Muscle of back (tissue), 13 donors: ENCODE measurements at places on chromosomes 7 and 10.

GRCh38 chr10:122499012-122499411, 37.7 kb downstream of the HTRA1 start:
- DNase-seq, result no peak

GRCh38 chr7:1087952-1088920, at the start of gene GPER1:
Gene GPER1, plus strand, starts transcription at chr7:1088113. Its CDS starts 3,616 bp downstream, at chr7:1091729.
- peak; percentile 61 for DNase-seq

- DNase-seq, result no peak
Observed at GRCh38 chr10:29204070-29204800, 84.6 kb upstream of the LYZL1 start.

- no peak for DNase-seq
Observed at GRCh38 chr7:72805526-72806494, 22.2 kb downstream of the TYW1B start.

DNA sequence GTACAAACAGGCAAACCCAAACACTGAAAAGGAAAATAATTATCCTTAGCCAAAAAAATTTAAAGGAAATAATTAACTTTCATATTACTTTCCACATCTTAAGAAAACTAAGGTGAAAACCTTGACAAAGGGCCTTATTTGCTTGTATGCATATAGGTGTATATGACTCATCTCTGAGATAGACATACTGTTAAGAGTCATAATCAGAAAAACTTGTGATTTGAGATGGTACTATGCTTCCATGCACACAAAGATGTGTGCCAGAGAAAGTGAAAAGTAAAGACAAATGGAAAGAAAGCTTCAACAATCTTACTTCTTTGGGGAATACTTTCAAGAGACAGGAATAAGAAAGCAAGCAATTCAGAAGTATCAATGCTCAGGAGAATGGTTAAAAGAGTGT, 3.3 kb upstream of the CACNA2D1 start:
- DNase-seq, result no peak

- DNase-seq, result no peak
Observed at GRCh38 chr7:106080300-106080987, 31.7 kb downstream of the SYPL1 start.

DNA sequence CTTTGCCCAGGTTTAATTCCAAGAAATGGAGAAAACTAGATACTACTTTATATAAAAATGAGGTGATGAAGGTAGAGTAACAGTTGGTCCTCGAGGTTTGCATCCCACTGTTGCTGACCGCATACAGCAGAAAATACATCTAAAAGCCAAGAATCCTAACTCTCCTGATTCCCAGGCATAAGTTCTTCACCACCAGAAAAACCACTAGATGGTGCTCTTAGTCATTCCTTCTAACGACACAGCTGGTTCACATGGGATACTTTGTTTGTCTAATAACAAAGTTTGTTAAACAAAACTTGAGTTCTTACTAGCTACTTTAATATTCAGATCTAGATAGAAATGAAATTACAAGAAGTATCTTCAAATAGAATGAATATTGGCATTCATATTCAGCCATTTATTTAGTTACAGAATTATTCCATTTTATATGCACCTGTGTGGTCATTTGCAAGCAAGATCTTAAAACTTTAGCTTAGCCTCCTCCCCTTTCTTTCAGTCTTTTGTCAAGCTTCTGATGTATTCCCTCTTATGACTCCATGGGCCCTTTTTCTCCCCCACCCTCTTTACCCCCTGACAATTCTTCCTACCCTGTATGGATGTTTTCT, 54.1 kb upstream of the CYP26C1 start:
- peak; percentile 67 for DNase-seq

DNA sequence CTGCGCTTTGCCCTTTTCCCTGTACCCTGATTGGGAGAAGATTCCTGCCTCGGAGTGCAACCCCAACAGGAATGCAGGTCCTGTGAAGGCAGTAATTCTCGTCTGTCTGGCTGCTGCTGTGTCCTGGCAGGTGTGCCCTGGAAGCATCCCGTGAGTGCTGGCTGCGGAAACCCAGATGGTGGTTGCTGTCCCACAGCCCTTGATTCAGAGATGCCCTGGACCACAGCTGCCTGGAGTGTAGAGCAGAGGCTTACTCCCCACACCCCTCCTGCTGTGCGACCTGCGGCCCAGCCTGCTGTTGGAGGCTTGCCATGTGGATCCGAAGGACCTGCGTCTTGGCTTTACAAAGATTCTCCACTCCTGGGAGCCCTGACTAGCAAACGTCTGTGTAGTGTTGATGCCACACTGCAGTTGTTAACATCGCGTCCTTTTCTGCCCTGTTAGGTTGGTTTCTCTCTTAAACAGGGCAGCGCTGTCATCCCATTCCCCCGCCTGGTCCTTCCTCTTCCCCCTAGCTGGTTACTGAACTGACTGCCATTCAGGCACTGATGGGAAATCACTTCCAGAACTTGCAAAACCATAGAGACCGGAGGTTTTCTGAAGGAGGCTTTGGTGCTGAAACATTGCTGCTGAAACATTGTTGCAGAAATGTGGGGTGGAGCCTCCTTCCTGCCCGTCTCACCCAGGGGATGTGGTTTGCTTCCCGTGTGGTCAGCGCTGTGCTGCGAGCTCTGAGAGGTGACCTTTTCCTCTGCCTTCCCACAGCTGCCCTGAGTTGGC, 53.3 kb downstream of the DNAJB6 start:
- DNase-seq, result no peak

- DNase-seq, result no peak
Observed at GRCh38 chr7:52472006-52472620, 563.3 kb upstream of the POM121L12 start.

DNA sequence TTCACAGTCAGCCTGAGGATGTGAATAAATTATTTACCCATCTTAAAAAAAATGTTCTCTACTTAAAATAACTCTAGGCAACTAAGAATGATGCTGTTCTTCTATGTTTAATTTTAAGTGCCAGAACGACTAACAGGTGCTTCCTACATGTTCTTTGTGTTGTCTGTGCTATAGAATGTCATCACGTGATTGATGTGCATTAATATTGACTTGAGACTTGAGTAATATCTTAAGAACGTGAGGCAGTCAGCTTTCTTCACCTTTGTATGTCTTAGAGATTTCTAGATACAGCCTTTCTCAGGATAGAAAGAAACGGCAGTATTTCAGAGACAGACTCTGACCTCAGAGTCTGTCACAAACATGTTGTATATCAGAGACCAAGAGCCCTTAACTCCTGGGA, 274.6 kb downstream of the KCND2 start:
- no peak for DNase-seq

DNA sequence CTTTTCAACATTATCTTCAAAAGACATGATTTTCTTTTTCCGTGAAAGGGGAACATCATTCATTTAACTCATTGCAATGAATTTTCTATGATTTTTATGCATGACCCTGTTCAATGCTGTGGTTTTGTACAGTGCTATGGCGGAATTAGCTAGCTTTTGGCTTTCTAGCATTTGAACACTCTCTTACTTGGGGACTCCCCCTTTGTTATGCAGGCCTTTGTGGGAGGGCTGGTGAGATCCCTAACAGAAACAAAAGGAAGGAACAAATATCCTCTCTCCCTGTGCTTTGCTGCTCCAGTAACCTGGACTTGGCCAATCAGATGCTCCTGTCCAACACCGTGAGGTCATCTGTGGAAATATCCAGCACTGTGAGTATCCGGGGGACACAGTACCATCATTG, 353.4 kb upstream of the FZD8 start:
- no peak for DNase-seq

- DNase-seq, result no peak
Observed at GRCh38 chr10:3757638-3758490, 27.1 kb downstream of the KLF6 start.

DNA sequence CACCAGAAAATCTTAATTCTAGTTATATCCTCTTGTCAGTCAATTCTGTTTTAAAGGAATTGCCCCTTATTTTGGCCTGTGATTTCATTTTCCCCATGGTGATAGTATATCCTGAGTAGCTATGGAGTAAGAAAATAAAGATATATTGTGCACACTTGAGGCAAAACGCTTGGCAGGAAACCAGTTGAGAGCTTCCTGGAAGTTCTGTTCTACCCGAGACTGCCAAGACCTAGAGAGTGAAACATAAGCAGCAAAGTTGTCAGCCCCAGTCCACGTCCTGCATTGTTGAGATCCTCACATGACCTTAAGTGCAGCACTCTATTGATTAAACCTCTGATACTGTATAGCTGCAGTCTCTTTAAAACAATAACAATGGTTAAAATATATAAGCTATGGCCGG, 235.2 kb downstream of the CDC14C start:
- DNase-seq, result peak; percentile 49

GRCh38 chr7:125383324-125383723, 453.7 kb upstream of the POT1 start:
- no peak for DNase-seq

GRCh38 chr7:76217942-76218566, 16.4 kb downstream of the SRRM3 start:
- no peak for DNase-seq

GRCh38 chr7:98354052-98354451, 46.8 kb downstream of the BAIAP2L1 start:
- DNase-seq, result no peak

DNA sequence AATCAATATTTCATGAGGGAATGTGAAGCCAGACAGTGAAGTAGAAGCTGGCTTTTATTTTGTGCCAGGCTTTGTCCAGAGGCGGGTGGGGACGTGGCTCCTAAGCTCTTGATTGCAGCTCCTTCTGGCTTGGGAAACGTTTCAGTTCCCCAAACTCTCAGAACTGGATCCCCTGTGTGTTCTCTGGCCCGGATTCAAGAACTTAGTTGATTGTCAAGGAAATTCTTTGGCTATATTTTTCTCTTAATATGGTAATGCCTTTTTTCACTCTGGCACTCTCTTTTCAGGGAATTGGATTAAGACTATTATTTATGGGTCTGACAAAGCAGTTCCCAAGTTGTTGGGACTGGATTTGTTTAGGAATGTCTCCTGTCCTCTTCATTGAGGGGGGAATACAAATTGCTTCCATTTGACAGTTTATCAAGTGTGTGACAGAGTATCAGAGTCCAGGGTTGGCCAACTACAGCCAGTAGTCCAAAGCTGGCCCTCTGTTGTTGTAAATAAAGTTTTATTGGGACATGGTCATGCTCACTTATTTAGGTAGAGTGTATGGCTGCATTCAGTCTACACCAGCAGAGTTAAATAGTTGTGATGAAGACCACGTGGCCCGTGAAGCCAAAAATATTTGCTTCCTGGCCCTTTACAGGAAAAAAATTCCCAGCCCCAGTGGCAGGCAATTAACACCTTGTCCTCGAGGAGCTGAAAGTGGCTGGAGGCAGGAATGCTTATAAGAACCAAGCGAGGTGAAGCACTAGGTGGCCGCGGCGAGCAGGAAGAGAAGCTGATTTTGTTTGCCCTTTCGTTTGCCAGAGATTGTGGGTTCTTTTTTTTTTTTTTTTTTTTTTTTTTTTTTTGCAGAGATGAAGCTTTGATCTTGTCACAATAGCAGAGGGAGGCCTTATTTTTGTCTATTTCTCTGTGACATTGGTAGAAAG, 34.3 kb downstream of the HTRA1 start:
- peak; percentile 54 for DNase-seq

DNA sequence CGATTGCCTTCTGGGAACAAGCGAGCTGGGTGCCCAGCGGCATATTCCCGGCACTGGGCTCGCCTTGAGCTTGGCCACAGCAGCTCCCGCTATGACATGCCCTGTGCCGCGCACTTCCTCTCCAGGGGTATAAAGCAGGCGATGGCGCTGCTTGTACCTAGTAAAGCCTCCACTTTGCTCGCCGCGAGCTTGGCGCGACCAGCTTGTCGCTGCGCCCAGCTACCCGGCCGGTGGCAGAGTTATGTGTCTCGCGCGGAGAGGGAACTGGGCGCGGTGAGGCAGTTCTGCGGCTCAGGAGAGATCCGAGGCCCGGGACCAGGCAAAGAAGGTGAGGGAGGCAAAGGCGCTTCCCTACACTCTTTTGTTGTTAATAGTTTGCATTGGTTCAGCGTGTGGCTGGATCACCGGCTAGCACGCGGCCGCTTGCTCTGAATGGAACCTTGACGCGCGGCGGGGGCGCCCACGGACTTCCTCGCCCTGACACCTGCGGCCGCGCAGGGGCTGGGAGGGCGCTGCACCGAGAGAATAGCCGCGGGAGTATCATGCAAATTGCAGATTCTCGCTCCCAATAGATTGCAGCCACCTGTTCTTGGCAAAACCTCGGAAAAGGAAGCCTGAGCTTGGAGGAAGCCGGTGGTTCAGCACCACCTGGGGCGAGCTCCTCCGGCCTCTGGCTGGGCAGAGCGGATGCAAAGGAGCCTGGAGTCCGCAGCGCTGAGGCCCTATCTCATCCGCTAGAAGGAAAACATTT, 3.0 kb upstream of the BUB3 start:
- no peak for DNase-seq

DNA sequence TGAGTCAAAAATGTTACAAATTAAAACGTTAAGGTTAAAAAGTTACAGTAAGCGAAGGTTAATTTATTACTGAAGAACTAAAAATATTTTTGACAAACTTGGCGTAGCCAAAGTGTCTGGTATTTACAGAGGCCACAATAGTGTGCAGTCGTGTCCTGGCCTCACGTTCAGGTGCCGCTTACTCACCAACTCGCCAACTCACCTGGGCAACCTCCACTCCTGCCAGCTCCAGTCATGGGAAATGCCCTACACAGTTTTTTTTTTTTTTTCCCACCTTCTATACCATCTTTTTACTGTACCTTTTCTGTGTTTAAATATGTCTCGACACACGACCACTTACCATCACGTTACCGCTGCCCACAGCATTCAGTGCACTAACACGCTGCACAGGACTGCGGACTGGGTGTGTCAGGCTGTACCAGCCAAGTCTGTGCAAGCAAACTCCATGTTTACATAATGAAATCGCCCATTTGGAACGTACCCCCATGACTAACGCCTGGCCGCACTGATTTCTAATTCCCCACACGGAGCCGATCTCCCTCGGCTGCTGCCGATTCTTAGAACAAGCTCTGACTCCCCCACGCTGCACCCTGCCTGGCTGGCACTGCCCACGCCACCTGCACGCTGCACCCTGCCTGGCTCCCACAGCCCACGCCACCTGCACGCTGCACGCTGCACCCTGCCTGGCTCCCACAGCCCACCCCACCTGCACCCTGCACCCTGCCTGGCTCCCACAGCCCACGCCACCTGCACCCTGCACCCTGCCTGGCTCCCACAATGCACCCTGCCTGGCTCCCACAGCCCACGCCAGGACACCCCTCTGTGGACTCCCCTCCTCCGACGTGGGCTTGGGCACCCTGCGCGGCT, 203.1 kb downstream of the ZMYND11 start:
- DNase-seq, result no peak

- peak; percentile 68 for DNase-seq
Observed at GRCh38 chr10:79023240-79024162, 45.3 kb upstream of the ZMIZ1 start.

DNA sequence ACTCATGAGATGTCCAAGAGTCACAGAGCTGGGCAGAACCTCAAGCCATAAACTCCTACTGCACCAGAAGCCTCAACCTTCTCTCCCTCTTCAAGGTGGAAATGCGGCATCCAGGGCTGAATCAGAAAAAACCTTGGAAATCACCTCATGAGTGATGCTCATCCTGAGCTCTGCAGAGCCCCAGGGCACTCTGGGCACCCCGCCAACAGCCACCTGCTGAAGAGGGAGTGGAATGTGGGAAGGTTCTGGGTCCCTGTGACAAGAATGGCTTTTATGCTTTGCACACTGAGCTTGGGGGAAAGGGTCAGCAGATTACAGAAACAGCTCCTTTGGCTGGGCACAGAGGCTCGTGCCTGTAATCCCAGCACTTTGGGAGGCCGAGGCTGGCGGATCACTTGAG, 18.8 kb downstream of the NUDT1 start:
- no peak for DNase-seq
